ENCODE measurements at places on chromosomes 4 and X.

DNA sequence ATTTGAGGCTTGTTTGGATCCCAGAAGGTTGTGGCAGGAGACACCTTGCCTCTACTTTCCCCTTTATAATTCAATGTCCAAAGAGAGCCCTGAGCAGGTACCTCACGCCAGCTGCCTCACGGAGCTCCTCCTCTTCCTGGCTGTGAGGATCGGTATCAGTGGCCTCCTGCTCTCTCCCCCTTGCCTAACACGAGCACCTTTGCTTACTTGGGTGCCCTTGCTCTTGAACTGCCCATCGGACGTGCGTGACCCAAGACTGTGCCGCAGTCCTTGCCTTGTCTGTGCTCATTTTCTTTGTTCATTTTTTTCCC is 27.8 kb upstream of the MSANTD1 start:
- DNase-seq: no peak

GRCh38 chr4:167230744-167231143 is 3.5 kb downstream of the SPOCK3 start:
- no peak for DNase-seq

GRCh38 chrX:66074920-66075879 is 35.3 kb upstream of the VSIG4 start:
- no peak for DNase-seq

DNA sequence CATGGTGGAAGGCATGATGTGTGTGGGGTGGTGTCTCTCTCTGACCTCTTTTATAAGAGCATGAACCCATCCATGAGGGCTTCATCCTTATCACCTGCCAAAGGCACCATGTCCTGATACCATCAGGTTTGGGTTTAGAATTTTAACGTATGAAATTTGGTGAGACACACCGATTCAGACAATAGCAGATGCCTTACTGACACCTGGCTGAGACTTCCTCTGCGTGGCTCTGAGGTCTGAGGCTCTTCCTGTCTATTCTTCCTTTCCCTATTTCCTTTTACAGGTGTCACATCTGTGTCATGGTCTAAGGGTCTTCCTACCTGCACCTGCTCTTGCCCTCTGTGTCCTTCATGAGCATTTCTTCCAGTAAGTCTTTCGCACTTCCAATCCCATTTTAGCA is 320.7 kb upstream of the CLNK start:
- no peak for DNase-seq

DNA sequence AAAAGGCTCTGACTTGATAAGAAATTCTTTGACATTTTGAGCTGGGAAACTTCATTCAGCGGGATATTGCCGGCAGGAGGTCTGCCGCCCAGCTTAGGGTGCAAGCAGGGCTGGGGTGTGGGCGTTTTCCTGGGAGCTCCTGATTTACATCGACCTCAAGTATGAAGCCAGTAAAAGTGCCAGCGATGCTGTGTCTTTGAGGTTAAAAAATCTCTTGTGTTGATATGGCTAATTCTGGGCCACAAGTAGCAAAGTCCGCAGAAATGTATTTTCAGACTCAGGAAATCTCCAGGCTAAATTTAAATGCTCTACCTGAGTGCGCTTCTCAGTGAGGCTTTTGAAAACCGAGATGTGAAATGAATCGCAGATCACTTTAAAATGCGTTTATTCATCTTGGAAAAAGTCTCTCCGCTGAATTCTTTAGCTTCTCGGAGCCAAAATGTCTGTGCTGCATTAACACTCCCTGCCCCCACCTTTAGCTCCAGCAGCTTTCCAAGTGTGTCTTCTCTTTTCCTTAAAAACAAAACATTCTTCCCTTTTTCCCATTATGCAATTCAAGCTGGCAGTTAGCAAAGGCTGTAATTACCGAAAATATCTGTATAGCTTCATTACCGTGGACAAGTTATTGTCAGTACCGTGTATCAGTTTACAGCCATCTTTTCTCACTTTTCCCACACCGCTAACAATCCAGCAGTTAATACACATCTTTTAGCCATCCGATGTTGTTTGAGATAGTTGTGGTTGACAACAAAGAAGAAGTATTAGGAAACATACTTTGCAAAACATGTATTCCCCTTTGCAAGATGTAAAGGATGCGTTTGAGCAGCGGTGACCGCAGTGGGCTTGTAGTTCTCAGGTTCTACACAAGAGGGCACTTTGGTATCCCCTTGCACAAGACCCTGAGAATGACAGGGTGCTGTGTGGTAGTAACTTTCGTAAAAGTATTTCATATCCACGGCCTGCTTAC is 136.0 kb upstream of the STX18 start:
- DNase-seq: no peak

GRCh38 chr4:109079201-109079600 is 223.3 kb downstream of the COL25A1 start:
- DNase-seq: no peak

DNA sequence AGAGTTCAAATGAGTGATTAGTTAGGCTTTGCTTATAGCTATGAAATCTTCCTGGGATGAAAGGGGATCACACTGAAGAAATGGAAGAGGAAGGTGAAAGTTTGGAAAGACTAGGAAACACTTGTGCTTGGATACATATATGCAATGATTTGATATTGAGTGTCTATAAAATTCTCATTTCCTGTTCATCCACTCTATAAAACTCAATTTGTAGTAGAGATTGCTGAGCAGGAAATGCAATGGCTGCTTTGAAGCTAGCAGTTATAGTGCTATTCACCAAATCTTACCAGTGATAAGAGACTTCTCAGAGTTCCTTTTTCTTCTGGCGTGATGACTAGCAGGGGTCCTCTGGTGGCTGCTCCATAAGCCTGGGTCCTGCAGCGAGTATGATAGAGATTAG is 128.1 kb upstream of the HPF1 start:
- no peak for DNase-seq

DNA sequence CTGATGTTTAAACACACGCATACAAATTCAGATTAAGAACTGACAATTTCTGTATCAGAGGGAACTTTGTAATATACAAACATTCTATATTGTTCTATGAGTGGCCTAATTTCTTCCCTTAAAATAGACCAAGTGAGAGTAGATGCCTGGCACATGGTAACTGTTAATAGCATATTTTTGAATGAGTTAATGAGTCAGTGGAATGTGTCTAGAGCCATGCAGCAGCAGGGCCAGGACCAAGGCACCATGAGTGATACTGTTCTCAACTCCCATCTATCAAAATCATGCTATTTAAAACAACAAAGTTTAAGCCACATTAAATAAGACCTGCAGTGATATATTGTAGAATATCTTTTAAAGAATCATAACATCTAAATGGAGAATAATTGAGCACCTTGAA is 98.3 kb downstream of the ARHGAP24 start:
- DNase-seq: no peak

DNA sequence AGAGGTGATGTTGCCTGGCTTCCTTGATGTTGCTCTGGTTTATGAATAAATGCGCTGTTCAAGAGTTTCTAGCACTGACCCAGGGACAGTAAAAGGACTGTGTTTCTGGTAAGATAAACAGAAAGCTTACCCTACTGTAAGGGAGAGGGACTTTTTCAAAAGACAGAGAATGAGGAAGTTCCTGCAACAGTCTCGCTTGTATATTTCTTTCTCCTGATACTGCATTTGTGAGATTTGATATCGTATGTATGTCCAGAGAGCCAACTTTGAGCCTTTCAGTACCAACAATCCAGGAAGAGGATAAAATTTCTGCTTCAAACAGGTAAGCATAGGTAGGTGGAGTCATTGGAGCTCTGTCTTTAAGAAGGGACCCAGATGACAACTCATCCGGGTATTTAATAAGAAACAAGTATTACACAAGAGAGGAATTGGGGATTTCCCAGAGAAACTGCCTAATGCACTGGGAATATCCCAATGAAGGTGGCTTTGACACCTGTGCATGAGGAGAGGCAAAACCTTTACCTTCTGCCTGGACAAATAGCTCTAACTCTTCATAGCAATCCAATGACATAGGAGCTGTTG is 773 bp downstream of the DAPP1 start:
- no peak for DNase-seq

DNA sequence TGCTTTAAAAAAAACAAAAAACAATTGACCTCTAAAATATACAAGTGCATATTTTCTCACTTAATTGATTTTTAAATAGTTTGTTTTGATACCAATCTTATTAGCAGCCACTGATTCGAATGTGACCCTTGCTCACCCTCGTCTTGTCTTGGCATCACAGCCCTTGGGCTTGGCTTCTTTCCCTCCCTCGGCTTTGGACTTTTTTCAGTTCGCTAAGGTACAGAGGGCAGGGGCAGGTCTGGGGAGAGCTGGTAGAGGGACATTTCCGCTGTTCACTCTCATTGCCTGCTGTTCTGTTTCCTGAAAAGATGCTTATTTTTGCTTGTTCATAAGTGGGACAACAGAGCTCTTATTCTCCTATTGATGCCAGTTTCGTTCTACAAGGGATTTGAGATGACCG is 88.5 kb upstream of the RPS6KA3 start:
- DNase-seq: no peak

- no peak for DNase-seq
Measured at GRCh38 chr4:1047106-1047975, 35.9 kb downstream of the FGFRL1 start.

DNA sequence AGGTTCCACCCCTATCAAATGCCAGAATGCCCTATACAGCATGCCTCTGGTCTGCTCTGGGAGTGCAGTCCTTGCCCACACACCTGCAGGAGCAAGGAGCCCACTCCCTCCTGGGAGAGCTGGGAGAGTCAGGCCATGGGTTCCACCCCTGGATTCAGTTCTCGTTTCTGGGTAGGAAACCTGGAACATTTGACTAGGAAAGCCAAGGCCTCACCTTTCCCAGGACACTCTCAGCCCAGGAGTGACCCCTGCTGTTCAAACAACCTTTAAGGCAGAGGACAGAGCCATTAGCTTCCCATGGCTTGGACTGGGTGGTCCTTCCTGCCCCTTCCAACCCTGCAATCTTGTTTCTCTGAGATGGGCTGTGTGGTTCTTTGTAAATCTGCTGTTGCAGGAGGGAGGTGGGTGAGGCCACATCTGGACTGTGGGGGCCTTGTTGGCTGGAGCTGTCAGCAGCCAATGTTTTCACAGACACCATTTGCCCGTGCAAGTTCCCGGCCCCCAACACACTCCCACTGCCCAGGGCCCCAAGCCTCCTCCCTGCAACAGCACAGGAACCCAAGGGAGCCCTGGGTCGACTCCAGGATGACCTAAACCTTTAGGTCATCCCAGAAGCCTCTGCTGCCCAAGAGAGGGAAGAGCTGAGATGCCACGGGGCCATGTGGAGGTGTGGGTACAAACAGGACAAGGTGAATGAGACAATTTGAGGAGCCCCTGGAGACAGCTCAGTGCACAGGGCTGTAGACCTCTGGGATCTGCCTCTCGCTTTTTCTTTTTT is 104.4 kb downstream of the PJA1 start:
- no peak for DNase-seq

DNA sequence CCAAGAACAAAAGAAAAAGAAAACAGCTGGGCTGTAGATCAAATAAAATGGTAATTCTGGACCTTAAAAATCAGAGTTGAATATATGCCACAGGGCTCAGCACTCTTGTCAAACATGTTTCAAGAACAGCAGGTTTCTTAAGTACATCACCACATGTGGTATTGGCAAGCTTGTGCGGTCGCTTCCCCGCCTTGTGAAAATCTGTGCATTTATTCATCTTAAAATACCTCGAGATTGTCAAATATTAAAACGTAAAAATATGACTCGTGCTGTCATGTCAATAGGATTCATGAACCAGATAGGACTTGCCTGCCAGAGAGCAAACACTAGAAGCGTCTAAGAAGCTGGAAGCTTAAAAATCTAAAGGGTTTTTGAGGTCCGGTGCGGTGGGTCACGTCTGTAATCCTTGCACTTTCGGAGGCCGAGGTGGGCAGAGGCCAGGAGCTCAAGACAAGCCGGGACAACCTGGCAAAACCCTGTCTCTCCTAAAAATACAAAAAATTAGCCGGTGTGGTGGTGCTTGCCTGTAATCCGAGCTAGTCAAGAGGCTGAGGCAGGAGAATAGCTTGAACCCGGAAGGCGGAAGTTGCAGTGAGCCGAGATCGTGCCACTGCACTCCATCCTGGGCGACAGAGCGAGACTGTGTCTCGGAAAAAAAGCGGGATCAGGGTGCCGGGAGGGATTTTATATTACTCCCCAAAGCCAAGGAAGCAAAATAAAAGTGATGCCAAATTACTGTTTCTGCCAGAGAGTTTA is 40.2 kb upstream of the TMEM154 start:
- no peak for DNase-seq

DNA sequence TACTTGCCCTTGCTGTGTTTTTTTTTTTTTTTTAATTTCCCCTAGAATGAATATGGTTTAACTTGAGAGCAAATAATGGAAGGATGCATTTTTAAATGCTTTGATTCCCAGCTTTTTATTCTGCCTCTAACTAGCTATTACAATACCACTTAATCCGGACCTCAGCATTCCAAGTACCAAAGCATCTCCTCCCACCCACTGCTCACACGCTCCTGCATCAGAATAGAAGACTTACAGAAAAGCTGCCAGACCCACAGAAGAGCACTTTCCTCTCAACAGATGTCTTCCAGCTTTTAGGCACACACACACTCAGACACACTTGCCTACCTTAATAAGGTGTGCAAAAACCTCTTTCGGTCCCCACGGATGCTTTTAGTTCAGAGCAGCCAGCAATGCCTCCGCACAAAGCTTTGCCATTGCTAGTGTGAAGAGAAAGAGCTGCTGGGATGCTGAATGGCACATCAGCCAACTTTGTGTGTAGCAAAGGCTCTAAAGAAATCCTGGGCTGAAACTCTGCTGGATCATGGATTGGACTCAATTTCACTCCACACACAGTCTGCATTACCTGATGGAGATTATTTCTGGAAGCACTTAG is 1056.2 kb downstream of the DMD start:
- DNase-seq: no peak

DNA sequence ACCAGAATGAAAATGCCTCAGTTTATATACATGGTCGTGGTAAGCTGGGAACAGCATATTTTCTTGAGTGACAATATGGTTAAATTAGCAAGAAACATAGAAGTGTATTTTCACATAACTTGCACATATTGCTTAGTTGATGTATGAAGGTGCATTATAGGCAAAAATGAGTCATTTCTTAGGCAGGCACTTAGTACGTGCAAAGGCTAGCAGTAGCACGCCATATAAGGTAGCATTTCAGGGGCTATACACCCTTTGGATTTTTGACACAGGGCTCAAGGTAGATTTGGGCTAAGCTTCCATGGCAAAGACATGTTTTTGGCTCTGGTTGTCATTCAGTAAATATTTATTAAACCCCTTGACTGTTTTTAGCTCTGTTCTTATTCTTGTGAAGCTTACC is 33.1 kb downstream of the PCDH7 start:
- no peak for DNase-seq
